ENCODE measurements at places on chromosomes 6 and 20.

- no peak for DNase-seq
Observed at GRCh38 chr6:144546807-144547206, 261.7 kb downstream of the UTRN start.

DNA sequence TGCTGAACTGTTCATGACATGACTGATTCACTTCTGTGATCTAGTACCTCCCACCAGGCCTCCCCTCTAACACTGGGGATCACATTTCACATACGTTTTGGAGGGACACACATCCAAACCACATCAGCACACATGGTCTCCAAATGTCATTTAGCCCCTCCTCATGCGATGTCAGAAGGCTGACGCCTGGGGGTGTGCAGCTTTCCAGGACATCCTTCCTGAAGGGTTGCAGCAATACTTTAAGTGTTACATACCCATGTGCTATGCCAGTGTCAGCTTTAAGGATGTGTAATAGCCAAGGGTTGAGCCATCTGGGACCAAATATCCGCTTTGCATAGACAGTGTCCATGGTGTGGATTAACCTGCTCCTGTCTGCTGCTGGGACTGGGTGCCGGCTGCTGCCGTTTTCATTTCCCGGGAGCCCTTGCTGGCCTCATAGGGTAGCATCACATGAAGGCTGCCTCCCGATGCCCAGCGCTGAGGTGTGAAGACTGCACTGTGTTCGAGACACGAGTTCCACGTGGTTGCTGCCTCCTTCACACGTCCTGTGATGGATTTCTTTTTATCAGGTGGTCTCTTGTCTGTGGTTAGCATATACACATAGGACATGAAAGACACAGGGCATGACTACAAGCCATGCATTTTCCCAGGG is 219.0 kb downstream of the THBS2 start:
- no peak for DNase-seq

DNA sequence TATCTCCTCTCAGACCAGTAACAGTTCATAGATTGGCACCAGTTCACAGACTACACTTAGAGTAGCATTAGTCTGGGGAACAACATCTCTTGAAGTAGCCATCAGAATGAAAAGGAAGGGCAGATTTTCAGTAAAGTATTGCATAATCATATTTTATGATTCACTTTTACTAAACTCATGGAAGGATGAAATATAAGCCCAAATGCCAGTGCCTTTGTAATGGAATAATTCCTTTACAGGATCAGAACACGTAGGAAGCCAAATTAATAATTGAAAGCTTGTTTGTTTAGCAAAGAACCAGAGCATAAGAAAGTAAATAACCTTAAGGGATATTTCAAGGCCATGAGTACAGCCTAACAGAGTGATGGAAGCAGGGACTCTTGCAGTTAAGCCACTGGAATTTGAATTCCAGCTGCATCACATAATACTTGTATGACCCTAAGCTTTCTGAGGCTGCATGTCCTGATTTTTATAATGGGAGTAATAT is 11.4 kb upstream of the LOC128125822 start:
- DNase-seq: no peak

DNA sequence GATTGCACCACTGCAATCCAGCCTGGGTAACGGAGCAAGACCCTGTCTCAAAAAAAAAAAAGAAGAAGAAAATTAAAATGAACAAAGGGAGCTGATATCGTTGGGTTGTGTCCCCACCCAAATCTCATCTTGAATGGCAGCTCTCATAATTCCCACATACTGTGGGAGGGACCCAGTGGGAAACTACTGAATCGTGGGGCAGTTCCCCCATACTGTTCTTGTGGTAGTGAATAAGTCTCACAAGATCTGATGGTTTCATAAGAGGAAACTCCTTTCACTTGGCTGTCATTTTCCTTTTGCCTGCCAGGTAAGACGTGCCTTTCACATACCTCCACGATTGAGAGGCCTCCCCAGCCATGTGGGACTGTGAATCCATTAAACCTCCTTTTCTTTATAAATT is 149.4 kb downstream of the PREX1 start:
- no peak for DNase-seq

- DNase-seq: no peak
Observed at GRCh38 chr6:14506656-14507246, 389.2 kb downstream of the CD83 start.

- DNase-seq: no peak
Observed at GRCh38 chr6:136666041-136666440, 115.8 kb upstream of the MAP7 start.

DNA sequence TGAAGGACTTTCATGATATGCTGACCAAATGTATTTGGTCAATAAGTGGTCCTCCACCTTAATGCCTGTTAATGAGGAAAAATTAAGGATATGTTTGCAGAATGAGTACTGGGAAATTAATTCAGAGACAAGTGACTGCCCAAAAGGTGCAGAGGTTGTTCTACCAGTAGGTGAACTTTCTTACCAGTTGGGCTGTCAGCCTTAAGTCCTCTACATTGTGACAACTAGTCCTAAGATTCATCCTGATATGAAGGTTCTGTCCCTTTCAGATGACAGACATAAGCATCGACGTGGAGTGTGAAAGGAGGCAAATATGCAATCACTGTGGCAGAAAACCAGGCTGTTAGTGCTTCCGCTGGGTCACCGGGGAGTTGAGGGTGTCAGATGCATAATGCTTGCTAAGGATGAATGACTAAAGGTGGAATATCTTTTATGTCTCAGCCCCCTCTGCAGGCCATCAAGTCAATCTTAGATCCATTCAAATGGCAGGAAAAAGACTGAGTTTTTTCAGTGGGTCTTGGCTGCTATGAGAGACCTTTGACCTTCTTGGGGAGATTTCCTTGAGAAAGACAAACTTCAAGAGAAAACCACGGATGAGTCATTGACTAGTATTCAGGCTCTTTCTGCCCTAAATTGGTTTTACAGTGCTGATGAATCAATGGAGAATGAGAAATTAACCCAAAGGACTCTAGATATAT is 226.0 kb downstream of the TPBG start:
- DNase-seq: peak; percentile 91

DNA sequence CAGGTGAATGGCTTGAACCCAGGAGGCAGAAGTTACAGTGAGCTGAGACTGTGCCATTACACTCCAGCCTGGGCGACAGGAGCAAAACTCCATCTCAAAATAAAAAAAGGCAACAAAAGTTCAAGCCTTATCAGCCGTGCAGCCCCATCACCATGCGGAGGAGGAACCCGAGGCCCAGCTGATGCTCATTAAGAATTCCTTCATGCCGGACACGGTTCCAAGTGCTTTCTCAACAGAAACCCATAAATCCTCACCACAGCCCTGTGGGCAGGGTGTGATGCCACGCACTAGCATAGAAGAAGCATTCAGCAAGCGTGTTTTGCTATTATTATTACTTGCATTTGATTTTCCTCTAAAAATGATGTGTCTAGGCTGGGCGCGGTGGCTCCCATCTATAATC is 56.3 kb downstream of the PREX1 start:
- DNase-seq: peak; percentile 61

GRCh38 chr6:170224694-170225660 is 65.9 kb downstream of the DLL1 start:
- DNase-seq: peak; percentile 28

GRCh38 chr20:20624914-20625313 is 87.5 kb downstream of the RALGAPA2 start:
- no peak for DNase-seq

GRCh38 chr6:80196906-80197305 is 90.4 kb downstream of the BCKDHB start:
- no peak for DNase-seq

DNA sequence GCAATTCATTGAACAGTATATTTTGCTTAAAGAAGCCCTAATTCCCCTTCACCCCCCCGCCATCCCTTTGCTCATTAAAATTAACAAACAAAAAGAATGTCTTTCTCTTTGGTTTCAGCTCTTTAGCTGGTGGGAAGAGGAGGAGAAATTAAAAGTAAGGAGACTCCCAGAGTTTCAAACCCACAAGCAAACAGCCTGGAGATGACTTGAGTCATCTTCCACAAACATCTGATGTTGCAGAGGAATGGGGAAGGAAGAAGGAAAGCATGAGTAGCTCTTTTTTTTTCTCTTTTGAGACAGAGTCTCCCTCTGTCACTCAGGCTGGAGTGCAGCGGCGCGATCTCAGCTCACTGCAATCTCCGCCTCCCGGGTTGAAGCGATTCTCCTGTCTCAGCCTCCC is 189.6 kb downstream of the ADAT2 start:
- peak; percentile 49 for DNase-seq

DNA sequence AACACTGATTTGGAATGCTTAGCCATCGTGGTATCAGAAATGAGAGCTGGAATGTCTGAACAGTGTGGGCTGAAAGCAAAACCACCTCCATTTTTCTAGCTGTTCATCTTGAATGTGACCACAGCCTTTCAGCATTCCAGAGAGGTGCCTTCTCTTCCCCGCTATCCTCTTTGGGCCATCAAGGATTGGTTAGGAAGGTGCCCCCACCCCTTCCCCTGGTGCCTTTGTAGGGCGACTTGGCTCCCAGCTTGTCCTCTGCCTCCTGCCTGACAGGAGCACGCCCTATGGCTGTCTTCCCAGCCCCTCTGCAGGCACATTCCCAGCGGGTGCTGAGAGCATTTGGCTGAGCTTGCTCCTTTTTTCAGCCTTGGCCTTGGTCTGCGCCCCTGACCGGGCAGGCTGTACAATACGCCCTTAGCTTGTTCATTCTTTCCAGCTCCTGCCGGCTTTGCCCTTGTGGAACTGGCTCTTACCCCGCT is 97.5 kb downstream of the ARMC2 start:
- DNase-seq: peak; percentile 25

GRCh38 chr6:43716099-43716498 is 28.5 kb upstream of the MRPS18A start:
- no peak for DNase-seq

GRCh38 chr20:58340853-58341252 is 31.3 kb downstream of the RAB22A start:
- DNase-seq: peak; percentile 5

GRCh38 chr6:155510879-155511278 is 55.2 kb upstream of the NOX3 start:
- no peak for DNase-seq

GRCh38 chr6:34459899-34460593 is 5.8 kb upstream of the PACSIN1 start:
- DNase-seq: no peak

GRCh38 chr6:50927800-50928199 is 109.1 kb downstream of the TFAP2B start:
- no peak for DNase-seq

DNA sequence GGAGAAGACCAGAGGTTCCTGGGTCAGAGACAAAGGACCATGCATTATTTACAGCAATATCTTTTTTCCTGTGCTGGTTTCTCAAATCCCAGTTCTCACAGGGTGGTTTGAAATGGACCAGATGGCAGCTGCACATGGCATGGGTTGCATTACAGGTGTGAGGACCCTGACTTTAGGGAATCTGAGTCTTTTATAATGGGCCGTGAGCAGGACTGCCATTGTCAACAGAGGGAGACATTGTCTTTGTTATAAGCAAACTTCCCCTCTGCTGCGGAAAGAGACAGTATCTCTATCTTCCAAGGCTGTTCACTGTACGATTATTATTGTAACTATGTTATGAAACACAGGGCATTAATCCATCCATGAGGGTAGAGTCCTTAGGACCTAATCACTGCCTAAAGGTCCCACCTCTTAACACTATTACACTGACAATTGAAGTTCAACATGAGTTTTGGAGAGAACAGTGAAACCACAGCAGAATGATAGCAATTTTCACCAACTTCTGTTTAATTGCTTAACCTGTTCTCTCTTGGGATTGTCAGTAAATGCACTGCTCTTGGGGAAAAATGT is 156.1 kb upstream of the AGPAT4 start:
- DNase-seq: no peak

- DNase-seq: no peak
Observed at GRCh38 chr20:49420292-49420691, 62.2 kb downstream of the KCNB1 start.

DNA sequence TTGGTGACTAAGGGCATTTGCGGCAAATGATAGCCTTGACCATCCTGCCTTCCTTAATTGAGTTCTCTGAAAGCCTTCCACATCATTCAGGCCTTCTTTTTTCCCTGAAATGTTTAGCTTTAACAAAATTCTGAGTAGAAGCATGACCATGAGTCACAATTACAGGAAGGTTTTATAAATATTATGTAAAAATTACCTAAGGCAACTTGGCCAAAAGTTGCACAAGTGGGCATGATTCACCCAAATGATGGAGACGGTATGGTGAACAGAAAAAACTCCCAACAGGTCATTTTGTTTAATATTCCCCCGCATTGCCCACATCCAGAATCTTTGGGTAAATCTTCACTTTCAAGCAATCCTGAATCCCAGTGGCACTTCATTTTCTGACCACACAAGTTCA is 37.0 kb downstream of the MC3R start:
- no peak for DNase-seq

- no peak for DNase-seq
Observed at GRCh38 chr6:14786008-14786407, 459.9 kb upstream of the JARID2 start.

- DNase-seq: no peak
Observed at GRCh38 chr6:43772681-43773049, 2.7 kb downstream of the VEGFA start.

DNA sequence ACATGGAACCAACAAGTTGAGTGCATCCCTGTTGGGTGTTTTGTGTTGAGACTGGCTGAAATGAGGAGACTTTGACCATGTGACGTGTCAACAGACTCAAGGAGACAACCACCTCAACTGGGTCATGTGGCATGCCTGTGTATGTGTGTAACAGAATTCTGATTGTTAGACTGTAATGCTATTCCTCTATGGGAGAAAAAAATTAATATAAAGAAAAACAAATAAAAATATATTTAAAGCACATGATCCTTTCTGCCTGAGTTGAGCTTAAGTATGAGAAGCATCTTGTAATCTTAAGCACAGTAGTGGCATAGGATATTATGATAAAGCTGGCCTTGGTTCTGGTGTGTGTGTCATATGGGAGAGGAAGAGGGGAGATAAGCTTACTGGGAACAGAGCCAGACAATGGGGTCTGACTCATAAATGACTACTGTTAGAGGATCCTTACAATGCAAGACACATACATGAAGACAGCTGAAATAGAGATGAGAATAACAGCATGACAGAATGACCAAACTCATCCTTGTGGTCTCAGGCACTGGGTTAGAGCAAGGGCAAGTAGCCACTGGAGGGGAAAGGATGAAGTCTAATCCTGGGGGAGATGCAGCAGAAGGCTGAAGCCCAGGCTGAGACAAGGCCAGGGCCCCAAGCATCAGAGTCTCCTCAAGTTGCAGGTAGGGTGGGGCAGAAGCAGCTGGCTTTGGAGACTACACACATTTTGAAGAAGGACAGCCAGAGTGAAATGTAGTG is 9.2 kb downstream of the TP53INP2 start:
- peak; percentile 98 for DNase-seq

GRCh38 chr6:28673787-28674671 is 148.3 kb downstream of the GPX5 start:
- peak; percentile 67 for DNase-seq

- no peak for DNase-seq
Observed at GRCh38 chr6:43490523-43490939, 13.2 kb downstream of the TJAP1 start.

All from HFFc6 (cell line).